ENCODE measurements at places on chromosomes 4 and X. TPM values are rescaled to one million over a fixed set of nuclear protein-coding genes. Genes with fewer than 3 reads are reported as not detected.

PALLD gene
- total RNA-seq, result 149 TPM

GRCh38 chrX:140724736-140725135 lies 15.2 kb downstream of the LINC00632 start:
- H3K27ac ChIP-seq, result no peak overlapping the region
- H3K4me1 ChIP-seq, result no peaks in the 10 kb centered on the region
- H3K36me3 ChIP-seq, result no peaks in the 10 kb centered on the region
- no peak overlapping the region for H3K4me3 ChIP-seq
- no peak for DNase-seq

GRCh38 chrX:30935985-30936384 lies 46.9 kb upstream of the TAB3 start:
- peaks cover 6% of the 10 kb centered on the region for H3K27me3 ChIP-seq
- DNase-seq, result peak; percentile 29
- no peak overlapping the region for H3K27ac ChIP-seq
- H3K4me3 ChIP-seq, result no peak overlapping the region
- H3K36me3 ChIP-seq, result no peaks in the 10 kb centered on the region

- no peak for DNase-seq
- no peak overlapping the region for H3K27ac ChIP-seq
- H3K27me3 ChIP-seq, result no peaks in the 10 kb centered on the region
- no peaks in the 10 kb centered on the region for H3K4me1 ChIP-seq
- H3K36me3 ChIP-seq, result no peaks in the 10 kb centered on the region
- no peak overlapping the region for H3K4me3 ChIP-seq
These were observed 174.4 kb upstream of the NUDT10 start for GRCh38 chrX:51158231-51158630.

DNA sequence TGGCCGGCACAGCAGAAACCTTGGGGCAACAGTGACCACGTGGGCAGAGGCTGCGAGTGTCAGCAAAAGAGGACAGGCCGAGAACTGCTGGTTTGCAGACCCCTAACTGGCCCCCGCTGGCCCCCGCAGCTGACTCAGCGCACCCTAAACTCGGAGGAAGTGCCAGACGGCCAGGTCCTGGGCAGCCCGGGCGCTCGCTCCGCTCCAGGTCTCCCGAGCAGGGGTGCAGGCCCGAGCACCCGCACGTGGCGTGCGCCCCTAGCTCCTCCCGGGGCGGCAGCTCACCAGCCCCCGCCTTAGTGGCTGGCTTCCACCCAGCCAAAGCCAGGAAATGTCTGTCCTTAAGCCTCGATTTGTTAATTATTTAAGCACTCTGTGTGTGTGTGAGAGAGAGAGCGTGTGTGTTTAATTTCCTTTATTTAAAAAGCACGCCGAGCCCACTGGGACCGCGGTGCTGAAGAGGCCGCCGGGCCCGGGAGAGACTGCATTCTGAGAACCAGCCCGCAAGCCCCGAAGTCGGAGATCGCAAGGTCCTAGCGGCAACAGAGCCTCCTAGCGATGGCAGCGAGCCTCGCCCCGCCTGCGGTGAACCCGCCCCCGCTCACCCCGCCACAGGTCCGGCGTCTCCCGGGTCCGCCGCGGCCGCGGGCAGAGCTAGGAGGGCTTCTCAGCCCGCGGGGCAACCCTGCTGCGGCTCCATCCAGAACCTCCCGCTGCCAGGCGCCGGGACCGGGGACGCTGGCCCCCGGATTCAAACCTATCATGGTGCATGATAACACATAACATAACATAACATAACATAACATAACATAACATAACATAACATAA lies 45.9 kb upstream of the CDKN2AIP start:
- no peaks in the 10 kb centered on the region for H3K36me3 ChIP-seq
- H3K4me3 ChIP-seq, result peak overlapping the region; percentile 85
- H3K27ac ChIP-seq, result peak overlapping the region; percentile 81
- peaks cover 36% of the 10 kb centered on the region for H3K4me1 ChIP-seq

DNA sequence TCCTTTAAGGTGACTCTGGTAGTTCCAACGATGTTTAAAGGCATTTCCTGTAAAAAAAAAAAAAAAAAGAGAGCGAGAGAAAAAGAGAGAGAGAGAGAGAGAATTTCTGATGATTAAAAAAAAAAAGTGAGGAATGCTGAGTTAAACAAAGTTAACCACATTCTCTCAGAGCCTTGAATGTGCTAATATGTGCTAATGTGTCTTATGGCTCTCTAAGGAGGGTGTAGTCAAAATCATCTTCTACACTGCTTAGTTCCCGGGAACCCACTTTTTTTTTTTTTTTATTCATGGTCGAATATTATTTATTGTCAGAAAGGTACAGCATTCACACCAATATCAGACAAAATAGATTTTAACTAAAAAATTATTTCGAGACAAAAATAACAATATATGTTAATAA lies 111.7 kb downstream of the SNCA start:
- DNase-seq, result no peak
- H3K4me3 ChIP-seq, result peak overlapping the region; percentile 52
- no peaks in the 10 kb centered on the region for H3K27me3 ChIP-seq
- peak overlapping the region; percentile 94 for H3K27ac ChIP-seq
- H3K4me1 ChIP-seq, result peaks cover 37% of the 10 kb centered on the region
- H3K36me3 ChIP-seq, result no peaks in the 10 kb centered on the region

GRCh38 chr4:147078362-147078761 lies 132.7 kb upstream of the TTC29 start:
- H3K27ac ChIP-seq, result no peak overlapping the region
- no peak overlapping the region for H3K4me3 ChIP-seq
- no peak for DNase-seq
- H3K27me3 ChIP-seq, result peaks cover 8% of the 10 kb centered on the region
- peaks cover 9% of the 10 kb centered on the region for H3K4me1 ChIP-seq

- H3K4me1 ChIP-seq, result peaks cover 43% of the 10 kb centered on the region
- DNase-seq, result peak; percentile 37
These were observed 39.8 kb downstream of the GLRB start for GRCh38 chr4:157115613-157116335.

DNA sequence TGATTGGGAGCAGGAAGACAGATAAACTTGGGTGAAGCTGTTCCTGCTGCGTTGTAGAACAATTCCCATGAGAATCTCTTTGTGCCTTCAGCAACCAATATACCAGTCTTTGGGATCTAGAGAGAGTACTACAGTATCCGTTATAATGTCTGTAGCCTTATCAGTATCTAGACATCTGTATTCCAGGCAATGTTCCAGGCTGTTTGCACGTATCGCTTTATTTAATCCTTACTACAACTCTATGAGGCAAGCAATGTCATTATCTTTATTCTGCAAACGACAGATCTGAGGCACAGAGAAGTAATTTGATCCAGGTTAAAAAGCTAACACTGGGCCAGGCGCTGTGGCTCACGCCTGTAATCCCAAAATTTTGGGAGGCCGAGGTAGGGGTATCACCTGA lies 251.6 kb downstream of the ARHGAP24 start:
- no peak overlapping the region for H3K4me3 ChIP-seq
- peaks cover 6% of the 10 kb centered on the region for H3K4me1 ChIP-seq
- no peaks in the 10 kb centered on the region for H3K36me3 ChIP-seq
- H3K27ac ChIP-seq, result no peak overlapping the region
- DNase-seq, result no peak
- no peaks in the 10 kb centered on the region for H3K27me3 ChIP-seq

GRCh38 chrX:70436343-70436742 lies 8.3 kb upstream of the DLG3 start:
- no peak for DNase-seq
- H3K4me1 ChIP-seq, result peaks cover 41% of the 10 kb centered on the region
- H3K27me3 ChIP-seq, result no peaks in the 10 kb centered on the region
- no peak overlapping the region for H3K4me3 ChIP-seq
- H3K36me3 ChIP-seq, result peaks cover 10% of the 10 kb centered on the region
- H3K27ac ChIP-seq, result peak overlapping the region; percentile 58
